ENCODE measurements at places on chromosomes 2 and 18.

DNA sequence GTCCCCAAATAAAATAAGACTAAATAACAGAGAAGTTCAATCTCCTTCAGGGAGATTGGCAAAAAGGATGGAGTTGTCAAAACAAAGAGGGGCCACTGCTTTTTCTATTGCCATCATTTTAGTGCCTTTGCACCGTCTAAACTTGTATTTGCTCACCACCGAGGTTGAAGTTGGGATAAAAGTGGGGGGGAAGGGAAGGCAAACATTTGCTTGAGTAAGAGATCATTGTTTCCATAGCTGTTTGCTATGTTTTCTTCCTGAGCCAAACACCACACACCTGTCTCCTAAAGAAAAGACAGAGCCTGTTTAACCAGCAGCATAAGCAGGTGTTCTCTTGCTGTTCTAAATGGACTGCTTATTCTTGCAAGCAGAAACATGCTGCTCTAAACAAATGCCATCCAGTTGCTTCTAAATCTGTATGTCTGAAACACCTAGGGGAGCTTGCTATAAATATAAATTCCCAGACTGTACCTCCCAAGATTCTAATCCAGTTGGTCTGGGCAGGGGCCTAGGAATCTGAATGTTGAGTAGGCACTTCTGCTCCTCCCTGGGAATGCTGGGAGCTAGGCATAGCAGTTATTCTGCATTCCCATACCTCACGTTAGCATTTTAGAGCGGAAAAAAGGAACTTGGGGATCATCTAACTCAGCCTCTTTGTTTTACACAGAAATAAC is 179.4 kb upstream of the ARL4C start:
- no peak for DNase-seq

- DNase-seq, result no peak
Measured at GRCh38 chr2:161430386-161430785, 14.3 kb downstream of the TBR1 start.

DNA sequence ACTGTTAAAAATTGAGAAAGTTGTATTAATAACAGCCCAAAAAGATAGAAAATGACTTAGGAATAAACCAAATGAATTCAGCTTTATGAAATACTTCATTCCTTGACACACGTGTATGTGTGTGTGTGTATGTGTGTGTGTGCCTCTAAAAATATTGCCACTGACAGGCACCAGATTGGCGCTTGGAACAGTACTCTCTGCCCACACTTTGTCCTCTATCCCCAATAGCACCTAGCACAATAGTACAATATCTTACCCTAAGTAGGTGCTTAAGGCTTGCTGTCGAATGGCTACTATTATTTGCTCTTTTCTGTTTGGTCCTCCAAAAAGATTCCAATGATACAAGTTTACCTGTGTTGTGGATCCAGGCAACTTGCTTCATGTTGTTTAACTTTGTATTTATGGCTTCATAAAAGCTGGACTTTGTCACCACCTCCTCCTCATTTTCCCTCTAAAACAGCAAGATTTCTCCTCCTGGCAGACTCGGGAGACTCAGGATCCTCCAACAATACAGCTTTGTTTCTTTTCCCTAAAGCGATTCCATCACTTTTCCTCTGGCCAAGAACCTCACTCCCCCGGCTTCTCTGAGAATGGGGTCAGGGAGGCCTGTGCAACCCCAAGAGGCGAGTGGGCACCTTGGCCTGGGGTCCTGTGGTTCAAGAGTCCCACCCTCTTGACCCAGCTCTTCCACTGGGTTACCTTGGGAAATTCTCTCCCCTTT is 43.3 kb upstream of the LCLAT1 start:
- DNase-seq, result no peak

DNA sequence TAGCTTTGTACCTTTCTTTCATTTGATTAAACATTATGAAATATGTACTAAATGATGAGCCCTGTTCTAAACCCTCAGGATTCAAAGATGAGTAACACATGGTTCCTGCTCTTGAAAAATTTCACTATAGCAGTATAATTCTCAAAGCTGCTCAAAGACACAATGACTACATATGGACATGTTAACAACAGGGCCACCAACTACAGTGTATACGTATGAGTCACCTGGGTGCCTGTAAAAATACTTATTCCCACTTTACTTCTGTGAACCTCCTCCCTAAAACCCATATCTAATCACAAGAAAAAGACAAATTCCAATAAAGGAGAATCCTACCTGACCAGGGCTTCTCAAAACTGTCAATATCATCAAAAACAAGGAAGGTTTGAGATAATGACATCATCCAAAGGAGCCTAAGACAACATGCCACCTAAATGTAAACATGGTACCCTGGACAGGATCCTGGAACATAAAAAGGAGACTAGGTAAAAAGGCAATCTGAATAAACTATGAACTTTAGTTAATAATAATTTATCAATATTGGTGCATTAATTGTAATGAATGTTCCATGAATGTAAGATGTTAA is 84.7 kb downstream of the FAM161A start:
- DNase-seq, result no peak

DNA sequence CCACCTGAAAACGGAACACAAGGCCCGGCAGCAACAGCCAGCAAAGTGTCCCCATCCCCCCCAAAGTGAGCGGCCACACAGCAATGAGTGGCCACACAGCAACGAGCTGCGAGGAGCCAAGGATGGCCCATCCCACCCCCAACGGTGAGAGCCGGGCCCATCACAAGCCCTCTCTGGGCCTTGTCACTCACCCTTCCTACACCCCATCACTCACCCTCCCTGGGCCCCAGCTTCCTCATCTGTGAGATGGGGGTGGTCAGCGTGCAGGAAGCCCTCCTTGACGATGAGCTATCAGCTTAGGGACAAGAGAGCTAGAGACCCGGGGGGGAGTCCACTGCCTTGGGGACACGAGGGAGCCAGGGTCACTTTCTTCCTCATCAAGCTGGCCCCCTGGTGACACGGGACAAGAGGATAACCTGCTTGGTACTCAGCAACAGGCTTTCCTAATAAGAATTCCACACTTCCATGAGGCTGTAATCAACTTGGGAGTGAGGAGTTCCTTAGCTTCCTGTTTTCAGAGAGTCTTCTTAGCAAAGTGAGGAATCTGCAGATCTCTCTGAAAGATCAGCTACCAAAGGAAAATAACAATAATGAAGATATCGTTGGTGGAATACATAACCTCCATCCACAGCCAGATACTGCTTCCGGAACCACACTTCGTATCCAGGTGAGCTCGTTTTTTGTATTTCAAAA is 92.8 kb downstream of the HDAC4 start:
- DNase-seq, result peak; percentile 13

DNA sequence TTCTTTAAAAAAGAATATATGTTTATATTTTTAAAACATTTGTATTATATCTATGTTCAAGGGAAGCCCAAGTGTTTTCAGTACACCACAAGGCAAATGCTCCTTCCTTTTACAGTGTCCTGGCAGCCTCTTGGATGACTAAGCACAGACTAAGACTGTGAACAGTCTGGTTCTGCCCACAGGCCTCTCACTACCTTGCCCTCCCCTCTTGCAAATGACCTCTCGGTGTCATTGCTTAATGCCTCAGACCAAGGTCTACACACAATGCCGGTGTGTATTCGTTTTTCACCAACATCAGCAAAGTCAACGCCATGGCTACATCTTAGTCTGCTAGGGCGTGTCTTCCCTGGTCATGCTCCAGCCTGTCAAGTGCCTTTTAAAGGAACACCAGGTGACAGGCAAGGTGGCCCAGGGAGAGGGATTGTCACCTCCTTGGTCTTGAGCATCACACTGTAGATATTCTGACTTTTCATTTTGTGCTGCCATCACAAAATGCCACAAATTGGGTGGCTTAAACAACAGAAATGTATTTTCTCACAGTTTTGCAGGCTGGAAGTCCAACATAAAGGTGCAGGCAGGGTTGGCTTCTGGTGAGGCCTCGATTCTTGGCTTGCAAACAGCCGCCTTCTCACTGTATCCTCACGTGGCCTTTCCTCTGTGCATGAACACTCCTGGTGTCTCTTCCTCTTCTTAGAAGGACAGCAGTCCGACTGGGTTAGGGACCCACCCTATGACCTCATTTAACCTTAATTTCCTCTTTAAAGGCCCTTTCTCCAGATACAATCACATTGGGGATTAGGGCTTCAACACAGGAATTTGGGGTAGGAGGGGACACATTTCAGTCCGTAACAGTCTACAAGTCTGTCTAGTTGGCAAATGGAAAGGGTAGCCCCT is 266.5 kb downstream of the KLHL29 start:
- DNase-seq, result peak; percentile 62

DNA sequence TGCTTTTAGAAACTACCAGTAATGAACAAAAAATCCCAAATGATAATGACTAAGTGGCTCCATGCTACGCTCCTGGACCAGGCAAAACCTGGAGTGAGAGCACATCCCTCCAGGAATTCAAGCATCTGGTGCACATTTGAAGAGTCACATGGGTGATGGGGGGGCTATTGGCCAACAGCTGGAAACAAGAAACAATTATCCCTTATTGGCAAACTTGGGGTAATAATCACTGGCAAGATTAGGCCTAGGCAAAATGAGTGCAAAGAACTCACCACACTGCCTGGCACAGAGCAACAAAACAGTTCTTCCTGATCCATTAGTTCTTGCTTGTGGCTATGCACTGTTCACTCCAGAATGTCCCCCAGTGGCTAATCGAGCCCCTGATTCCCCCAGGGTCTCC is 66.1 kb downstream of the GYPC start:
- DNase-seq, result no peak

GRCh38 chr2:196466581-196466980 is 172.9 kb upstream of the CCDC150 start:
- no peak for DNase-seq

DNA sequence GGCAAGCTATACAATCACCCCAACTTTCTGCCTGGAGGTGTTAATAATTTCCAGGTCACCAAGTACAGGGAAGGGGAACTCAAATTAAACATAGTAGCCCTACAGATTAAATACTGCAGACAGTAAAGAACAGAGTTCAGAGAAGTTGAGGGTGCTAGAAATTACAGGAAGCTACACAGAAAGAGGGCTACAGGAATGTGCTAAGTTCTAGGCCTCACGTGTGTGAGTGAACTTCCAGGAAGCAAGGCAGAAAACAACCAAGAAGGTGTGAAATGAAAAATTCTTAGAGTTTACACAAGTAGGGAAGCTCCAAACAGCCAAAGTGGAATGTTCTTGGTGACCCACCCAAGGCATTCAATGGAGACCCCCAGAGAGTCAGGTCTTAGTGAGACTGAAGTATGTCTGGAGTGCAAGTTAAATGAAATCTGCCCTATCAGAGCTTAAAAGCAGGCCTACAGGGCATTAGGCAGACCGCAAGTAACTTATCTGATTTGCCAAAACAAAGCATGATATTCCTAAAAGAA is 58.1 kb upstream of the RNU4ATAC start:
- DNase-seq, result no peak

DNA sequence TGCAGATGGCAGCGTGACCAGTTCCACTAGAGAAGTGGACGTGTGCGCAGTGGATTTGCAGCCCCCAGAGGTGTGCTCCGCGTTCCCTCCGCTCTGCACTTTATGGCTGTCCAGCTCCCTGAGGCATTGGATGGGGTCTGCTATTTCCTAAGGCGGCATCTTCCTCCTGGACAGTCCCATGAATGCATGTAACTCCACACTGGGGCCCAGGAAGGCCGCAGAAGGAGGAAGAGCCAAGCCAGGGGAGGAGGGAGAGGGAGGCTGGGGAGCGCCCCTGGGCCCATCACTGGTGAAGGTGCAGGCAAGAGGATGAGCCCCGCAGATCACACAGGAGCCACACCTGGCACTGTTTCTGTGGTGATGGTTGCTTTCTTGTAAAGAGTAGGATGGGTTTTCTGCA is 99.1 kb downstream of the PTGR3 start:
- no peak for DNase-seq

DNA sequence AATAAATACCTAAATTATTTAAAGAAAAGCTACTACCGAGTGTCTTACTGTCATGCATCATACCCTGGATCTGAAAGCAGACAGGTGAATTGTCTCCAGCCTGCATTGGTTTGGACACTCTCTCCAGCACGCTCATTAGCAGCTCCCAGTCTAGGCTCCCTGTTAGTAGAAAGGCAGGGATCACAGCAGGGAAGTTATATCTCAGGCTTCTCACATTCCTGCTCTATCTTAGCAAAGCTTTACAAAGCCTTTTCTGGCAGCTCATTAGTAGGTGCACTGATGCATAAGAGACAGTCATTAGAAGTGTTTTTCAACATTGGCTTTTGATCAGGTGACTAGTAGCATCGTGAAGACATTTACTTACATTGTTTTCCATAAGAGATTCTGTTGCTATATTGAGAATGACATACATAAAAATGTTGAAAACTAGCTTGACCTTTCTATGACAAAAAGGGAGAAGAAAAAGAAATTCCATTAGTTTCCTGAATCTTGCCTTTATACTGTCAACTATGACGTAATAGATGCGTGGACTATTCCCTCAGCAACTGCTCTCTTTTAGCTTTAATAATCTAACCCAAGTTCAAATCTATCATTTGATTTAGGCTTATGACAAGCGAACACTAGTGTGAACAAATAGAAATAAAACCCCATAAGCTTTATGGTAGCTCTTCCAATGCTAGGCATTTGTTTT is 408.7 kb upstream of the KCNH7 start:
- DNase-seq, result no peak

DNA sequence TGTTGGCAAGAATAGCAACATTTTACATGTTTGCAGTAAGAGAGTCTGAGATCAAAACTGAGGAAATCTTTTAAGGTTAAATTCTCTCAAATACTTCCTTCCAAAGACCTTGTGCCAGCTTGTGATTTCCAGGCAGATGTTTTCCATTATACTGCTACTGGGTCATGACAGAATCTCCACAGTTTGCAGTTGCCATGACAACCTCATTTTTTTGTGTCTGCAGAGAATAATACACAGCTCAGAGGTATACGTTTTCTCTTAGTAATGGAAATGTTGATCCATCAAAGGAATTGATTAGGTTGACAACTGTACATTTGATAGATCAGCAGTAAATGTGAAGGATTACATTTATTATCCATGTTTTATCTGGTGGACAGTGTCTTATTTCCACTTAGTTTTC is 29.1 kb upstream of the CSRNP3 start:
- DNase-seq, result peak; percentile 98

DNA sequence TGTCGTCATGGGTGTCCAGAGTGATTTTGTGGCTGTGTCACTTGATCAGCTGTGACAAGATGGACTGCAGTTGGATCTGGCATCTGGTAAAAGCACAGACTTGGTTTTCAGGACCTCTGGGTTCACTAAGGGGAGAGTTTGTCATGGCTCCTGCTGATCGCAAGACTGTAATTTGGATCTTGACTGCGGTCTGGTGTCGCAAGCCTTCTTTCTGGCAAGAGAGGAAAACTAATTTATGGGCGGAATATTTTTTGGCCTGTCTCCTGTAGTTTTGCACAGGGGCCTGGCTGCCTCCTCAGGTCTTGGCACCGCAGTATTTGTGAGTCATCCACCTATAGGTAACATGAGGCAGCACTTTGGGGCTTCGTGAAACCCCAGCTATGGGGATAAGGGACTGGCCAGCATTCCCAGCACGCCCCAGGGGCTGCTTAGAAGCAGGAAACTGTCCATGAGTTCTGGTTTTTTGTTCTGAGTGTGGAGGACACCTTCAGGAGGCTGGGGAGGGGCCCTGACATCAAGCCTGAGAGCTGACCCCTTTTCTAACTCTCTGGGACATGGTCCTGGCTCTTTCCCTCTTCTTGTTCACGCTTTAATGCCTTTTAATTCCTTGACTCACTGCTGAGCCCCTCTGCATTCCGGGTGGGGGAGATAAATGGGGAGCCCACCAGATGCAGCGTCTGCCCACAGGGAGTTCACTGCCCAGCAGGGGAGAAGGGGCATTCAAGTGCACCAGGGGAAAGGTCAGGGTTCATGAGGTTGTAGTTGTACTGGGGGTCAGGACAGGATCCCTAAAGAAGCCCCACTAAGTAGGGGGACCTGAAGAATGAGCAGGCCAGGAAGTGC is 12.2 kb downstream of the SH3BP4 start:
- DNase-seq, result no peak

Data from adipocyte (in vitro differentiated cells).